BE2C (cell line): ENCODE measurements at places on chromosomes 4 and X.

GRCh38 chrX:40931921-40932320 lies 153.3 kb upstream of the USP9X start:
- DNase-seq: no peak

DNA sequence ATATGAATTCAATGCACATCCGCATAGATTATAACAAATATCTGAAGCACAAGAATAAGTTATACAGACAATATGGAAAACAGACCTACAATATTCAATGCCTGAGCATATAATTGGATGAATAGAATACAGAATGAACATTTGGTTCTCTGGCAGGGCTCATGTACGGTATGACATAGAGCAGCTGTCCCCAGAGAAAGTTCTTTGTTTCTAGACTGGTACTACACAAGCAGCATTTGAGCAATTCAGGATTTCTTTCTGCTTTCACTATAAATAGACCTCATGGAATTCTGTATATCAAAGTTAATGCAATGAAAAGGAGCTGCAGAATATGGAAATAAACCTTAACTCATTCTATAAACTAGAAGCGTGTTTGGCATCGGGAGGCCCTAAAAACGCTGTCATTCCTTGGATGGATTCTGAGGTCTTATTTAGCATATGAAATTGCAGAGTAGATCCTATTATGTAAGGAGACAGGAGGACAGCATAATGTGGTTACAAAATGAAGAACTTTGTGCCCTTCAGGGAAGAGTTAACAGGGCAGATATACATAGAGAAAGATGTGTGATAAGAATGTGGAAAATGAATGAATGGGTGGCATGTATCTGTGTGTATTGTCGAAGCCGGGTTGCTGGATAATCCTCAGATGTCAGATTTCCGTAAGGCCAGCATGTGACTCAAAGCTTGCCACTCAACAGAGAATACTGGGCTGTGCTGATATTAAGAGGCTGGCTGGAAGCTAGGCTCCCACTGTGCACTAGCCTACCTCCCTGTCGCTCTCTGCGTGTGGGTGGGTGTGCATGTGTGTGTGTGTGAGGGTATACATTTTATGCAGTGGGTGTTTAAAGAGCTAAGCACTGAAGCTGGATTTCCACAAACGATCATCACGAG lies 103.3 kb upstream of the SLC4A4 start:
- no peak for DNase-seq

GRCh38 chr4:170011921-170012628 lies 14.1 kb downstream of the MFAP3L start:
- DNase-seq: no peak

DNA sequence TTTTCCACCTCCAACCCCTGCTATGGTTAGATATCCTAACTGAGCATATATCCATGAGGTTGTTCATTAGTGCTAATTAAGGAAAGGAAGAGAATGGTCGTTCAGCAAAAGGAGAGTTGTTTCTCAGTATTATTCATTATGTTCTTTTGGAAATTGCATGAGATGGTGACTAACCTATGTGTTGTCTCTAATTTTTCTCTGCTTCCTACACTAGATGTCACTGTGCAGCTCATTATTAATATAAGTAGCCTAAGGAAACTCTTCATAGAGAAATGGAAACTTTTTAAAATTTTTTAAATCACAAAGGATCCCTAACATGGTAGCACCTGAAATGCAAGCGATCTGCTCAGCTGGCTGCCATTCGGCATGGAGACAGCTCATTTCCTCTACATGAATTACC lies 67.7 kb upstream of the FAM9A start:
- no peak for DNase-seq

GRCh38 chr4:182478475-182478874 lies 235.3 kb downstream of the TENM3 start:
- DNase-seq: no peak

DNA sequence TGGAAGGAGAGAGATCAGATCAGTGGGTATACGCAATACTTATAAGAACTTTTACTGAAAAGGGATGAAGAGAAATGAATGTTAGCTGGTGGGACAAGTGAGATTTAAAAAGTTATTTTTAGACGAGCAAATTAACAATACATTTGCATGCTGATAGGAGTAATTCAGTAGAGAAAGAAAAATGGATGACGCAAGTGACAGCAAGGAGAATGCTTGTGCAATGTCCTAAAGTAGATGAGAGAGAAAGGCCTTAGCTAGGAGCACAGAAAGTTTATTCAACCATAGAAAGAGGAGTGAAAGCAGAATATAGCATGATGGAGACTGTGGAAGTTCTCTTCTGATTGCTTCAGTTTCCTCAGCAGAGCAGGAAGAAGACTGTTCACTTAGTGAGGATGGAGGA lies 45.8 kb downstream of the OSTC start:
- DNase-seq: no peak

DNA sequence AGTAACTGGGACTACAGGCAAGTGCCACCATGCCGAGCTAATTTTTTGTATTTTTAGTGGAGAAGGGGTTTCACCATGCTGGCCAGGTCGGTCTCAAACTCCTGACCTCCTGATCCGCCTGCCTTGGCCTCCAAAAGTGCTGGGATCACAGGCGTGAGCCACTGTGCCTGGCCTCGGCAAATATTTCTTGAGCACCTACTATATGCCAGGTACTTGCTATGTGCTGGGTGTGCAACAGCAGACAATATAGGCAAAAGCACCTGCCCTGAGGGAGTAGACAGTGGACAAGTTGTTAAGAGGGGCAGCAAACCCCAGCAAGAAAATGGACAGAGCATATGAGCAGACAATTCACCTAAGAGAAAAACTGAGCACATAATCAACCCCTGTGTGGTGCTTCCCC lies 51.0 kb upstream of the CDKN2AIP start:
- no peak for DNase-seq

DNA sequence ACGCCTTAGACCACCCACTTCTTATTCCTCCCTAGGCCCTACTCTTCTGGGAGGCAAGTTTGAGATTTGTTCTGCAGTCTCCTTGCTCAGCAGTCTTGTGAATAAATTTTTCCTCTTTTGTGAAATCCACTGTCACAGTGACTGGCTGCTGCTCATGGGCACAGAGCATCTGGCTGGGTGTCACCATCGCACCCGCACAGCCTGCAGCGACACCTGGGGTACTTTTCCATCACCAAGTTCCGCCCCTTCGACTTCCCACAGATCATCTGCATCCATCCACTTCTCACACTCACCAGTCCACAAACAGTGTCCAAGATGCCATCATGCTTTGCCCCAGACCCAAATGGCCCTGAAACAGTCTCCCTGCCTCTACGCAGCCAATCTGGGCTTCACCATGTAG lies 36.4 kb upstream of the AFAP1 start:
- no peak for DNase-seq

DNA sequence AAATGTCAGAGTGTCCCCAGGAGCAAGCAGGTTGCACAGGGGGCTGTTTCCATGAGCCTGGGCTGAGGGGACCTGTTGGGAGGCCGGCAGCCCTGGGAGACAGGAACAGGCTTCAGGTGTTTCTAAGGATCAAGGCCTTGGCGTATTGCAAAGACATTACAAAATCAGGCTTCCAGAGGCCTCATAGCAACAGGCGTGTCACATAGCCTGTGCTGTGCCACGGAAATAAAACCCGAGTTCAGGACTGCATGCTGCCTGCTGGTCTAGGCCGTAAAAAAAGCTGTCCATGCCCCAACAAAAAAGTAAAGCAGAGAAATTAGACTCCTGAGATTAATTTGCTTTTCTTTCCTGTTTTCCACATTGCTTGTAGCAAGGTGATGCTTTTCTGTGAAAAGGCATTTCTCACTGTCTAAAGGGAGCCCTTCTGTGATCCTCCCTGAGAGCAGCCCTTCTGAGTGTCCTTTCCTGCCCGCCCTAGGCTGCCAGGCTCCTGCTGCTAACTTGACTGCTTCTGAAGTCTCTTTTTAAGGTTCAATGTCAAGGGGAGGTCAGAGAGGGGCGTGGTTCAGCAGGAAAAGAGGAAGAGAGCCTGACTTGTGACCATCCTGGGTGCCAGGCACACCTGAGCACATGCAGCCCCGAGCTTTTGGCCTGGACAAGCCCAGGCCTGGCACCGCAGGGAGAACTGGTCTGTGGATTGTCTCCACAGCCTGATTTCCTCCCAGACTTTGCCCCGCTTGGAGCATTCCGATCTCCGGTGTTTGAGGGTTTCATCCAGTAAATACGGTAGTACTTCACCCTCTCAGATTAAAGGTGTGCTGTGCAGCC lies 21.3 kb downstream of the SHROOM2 start:
- DNase-seq: no peak

- peak; percentile 41 for DNase-seq
Measured at GRCh38 chr4:57442831-57443291, 332.7 kb upstream of the IGFBP7 start.

- no peak for DNase-seq
Measured at GRCh38 chrX:40844471-40844870, 109.1 kb upstream of the MED14 start.

DNA sequence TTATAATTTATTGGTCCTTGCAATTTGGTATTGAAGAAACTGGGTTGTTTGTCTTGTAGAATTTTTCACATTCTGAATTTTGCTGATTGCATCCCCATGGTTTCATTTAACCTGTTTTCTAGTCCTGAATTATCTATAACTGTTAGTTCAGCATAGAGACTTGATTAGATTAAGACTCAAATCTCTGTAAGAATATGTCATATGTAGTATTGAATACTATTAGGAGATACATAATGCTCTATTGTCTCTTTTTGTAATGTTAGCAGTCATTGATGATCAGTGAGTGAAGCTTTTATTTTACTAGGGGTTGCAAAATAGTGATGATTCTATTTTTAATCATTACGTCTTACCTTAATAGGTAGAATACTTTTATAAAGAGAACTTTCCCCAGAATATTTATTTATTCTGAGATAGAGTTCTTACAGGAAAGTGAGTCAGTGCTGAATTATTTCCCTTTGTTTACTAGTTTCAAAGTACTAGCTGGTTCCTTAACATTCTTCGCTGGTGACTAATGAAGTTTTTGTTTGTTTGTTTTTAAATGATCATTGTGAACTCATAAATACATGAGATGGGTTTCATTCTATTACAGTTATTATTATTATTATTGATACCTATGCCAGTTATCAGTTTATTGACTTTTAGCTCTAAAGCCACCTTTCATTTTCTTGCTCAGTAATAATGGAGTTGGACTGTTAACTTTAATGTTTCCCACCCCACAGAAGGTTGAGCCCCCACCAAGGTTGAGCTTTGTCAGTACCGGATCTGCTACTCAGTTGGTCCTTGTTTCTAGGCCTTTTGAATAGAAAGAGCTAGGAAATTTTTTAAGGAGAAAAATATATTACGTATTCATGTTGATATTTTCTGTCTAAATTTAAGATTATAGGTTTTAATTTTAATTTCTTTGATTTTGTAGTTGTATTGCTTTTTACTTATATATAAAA lies 102.3 kb downstream of the LARP1B start:
- DNase-seq: no peak

DNA sequence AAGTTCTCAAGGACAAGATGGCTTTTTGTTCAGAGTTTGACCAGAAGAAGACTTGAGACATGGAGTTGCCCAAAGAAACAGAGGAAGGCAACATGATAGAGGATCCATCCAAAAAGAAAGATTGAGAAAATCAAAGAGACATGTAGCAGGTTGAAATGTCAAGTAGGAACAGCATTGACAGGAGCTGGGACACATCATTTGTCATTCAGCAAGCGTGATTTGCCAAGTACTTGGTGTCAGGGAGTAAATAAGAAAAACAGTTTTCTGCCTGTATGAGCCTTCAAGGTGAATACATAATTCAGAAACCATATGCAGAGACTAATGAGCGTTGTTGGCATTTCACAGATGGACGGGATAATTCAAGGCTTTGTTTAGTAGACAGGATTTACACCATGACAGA lies 11.2 kb downstream of the SMIM31 start:
- no peak for DNase-seq

- no peak for DNase-seq
Measured at GRCh38 chrX:147788641-147789350, 122.9 kb upstream of the FMR1 start.

- no peak for DNase-seq
Measured at GRCh38 chr4:5478697-5479096, 229.7 kb downstream of the EVC2 start.

DNA sequence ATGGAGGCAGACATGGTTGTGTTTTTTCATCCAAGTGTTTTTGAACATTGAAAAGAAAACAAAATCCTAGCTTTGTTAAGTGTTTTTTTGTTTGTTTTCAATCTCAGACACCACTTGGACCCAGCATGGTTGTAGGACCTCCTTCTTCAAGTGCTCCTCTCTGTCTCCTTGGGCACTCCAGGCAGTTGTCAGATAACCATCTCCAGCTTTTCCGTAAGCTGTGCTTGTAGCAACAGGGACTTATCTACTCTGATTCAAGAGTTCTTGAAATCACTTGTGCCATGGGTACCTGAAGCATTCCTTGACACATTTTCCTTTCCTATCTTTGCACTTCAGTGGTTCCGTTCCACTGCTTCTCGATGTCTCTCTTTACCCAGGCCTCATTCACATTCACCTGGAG lies 334.9 kb upstream of the DDX53 start:
- DNase-seq: no peak

- DNase-seq: no peak
Measured at GRCh38 chrX:46254641-46255040, 290.6 kb downstream of the ZNF674 start.

DNA sequence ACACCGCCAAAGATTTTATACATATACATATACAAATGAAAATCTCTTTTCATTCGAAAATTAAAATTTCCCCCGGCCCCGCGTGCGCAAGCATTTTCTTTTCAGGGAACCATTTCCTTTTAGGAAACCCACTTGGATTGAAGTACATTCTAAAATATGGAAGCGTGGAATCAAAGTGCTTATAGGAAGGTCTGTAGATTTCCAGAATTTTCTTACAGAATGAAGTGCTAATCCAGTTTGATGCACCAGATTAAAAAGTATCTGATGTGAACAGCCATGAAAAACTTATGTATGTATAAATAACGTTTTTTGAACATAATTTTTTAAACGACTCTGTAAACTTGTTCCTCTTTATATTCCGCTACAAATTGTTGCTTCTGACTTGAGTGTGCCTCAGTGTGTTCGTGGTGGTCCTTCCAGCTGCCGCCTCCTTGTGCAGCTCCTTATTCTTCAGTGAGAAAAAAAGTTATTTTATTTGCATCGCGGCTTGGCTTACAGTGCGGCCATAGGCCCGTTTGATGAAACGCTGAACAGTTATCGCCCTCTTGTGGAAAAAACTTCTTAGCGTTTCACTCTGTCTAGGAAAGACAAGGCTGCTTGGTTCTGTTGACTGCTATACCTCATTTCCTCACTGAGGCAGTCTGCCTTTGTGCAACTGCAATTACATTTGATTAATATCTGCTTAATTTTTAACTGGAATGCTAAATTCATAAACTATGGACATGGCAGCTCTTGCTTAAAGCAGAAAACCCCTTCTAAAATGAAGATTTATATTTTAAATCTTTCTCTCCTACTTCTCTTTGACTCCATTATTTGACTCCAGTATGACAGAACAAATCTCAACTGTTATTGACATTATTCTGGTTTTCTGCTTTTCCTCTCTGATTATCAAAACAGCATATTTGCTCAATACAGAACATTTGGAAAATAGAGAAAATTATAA lies 4.7 kb upstream of the NKX6-1 start:
- DNase-seq: peak; percentile 59
